ENCODE measurements at places on chromosomes 3 and 15.

DNA sequence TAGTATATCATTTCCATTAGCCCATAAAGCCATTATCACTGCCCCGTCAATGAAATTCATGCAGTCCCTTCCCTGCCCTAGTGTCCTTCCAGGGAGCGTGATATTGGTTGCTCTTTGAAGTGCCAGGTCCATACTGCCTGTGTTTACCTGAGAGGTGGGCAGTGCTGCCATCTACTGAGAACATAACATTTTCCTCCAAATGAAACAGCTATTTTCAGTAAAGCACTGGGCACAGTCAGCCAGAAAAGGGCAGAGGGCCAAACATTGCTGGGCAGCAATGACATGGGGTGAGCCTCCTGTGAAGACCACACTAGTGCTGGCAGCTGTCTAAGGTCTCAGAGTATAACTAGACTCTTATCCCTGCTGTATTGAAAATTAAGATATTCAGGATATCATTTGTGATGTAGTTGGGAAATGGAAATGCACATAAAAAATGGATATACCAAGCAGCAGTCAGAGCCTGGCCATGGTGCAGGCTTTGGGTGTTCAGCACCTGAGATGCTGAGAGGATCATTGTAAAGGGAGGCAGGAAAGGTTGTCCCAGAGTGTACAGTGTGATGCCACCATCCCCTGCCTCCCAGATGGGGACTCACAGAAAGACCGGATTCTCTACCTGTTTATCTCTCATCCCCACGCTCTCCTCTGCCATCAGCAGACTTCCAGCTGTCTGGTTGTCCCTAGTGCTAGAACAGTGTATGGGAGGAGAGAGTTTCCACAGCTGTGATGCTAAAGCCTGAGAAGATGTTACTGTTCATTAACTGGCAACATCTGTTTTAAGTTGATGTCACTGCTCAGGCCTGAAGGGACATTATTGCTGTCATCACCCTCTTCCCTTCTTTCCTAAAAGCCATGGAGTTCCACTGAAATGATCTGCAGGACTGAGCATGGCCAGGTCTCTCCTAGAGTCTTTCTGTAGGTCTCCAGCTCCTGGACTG is 108.8 kb downstream of the ARNT2 start:
- DNase-seq: no peak

DNA sequence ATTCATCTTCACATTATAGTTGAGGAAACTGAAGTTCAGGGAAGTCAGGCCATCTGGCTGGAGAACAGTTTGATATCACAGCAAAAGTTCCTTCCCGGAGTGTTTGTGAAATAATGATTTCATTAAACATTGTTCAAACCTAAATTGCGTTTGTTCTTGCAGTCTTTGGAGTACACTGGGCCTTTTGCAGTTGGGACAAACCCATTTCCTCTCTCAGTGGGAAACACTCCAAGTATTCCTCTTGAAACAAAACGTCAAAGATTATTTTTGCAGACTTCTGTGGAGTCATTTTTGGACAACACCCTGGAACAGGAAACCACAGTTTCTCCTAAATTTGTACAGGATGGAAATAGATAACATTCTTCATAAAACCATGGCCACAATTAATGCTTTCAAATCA is 287.5 kb downstream of the PTPRG start:
- DNase-seq: no peak

DNA sequence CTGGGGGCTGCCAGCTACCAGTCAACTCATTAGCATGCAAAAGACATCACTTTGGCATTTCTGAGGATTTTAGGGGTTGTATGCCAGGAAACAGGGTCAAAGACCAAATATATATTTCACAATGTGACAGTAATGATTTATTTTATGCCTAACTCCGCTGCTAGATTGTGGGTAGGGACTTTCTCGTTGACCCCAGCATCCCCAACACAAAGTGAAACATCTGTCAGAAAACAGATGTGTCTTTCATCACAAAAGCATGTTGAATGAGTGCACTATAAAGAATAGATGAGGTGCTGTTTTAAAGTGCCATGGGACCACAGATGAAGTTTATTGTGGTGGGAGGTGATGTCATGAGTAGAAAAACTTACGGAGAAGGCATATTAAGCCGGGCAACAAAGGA is 59.7 kb downstream of the ITPR1 start:
- DNase-seq: no peak

GRCh38 chr3:108106031-108106430 is 15.2 kb upstream of the CD47 start:
- DNase-seq: no peak

GRCh38 chr3:53318522-53318921 is 28.8 kb downstream of the DCP1A start:
- DNase-seq: no peak

GRCh38 chr3:61227799-61228198 is 23.5 kb downstream of the FHIT start:
- no peak for DNase-seq

- DNase-seq: no peak
These were observed 315.9 kb upstream of the GPR149 start for GRCh38 chr3:154745929-154746328.

GRCh38 chr3:194959217-194959616 is 273.5 kb downstream of the FAM43A start:
- DNase-seq: no peak

- DNase-seq: no peak
These were observed 47.6 kb downstream of the GPR160 start for GRCh38 chr3:170085396-170085795.

GRCh38 chr3:15637131-15637951 is 35.8 kb downstream of the BTD start:
- no peak for DNase-seq

DNA sequence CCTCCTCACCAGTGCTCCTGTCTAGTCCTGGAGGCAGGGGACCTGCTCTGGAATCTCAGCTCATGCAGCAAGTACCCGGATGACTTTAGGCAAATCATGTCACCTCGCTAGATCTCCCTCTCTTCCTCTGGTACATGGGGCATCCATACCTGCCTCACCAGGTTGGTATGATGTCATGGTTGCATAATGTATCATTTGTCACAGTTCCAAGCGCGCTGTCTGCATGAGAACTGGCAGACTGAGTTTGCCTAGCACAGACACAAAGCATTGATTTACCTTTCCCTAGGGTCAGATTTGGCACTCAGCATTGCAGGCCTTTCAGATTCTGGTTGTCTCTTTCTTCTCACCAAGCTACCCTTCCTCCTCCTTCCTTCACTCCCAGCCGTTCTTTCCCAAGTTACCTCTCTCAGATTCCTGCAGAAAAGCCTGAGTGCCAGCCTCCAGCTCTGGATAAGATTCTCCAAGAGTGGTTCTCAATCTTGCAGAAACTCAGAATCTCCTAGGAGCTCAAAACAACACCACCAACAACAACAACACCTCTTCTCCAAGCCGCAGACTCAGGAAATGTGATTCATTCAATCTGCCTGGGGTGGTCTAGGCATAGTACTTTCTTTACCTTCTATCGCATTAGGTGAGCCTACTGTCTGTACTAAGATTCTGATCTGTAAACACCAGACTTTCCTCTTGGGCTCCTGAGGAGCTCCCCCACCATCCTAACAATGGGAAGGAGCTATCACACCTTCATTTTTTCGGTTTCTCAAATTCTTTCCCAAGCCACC is 29.5 kb downstream of the FAM43A start:
- no peak for DNase-seq
